ENCODE measurements at places on chromosomes 11 and 22. TPM values are rescaled to one million over a fixed set of nuclear protein-coding genes. Genes with fewer than 3 reads are reported as not detected.

GRCh38 chr11:93225662-93226061 lies 27.9 kb upstream of the SLC36A4 start:
- no peak for DNase-seq

- no peak for DNase-seq
Observed at GRCh38 chr11:77981346-77981947, 13.0 kb downstream of the INTS4 start.

DNA sequence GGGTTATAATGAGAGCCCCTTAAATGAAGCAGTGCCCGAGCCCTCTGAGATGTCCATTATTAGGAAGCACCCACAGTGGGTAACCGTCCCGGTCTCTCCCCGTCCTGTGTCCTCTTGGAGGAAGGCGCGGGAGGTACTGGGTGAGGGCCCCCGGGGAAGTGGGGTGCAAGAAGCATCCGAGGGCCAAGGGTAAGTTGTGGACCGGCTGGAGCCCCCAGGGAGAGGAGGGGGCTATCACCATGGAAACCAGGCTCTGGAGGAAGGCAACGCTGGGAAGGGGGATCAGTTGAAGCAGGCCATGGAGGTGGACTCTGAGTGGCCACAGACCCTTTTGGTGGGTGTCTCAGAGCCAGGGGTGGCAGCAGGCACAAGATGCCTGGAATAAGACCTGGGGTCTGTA lies 173.6 kb downstream of the ST3GAL4 start:
- DNase-seq = no peak

- DNase-seq = no peak
Observed at GRCh38 chr11:36432093-36432469, 78.0 kb downstream of the TRAF6 start.

GRCh38 chr22:40855979-40856512 lies 393 bp downstream of the ST13 start:
- DNase-seq = peak; percentile 21

DNA sequence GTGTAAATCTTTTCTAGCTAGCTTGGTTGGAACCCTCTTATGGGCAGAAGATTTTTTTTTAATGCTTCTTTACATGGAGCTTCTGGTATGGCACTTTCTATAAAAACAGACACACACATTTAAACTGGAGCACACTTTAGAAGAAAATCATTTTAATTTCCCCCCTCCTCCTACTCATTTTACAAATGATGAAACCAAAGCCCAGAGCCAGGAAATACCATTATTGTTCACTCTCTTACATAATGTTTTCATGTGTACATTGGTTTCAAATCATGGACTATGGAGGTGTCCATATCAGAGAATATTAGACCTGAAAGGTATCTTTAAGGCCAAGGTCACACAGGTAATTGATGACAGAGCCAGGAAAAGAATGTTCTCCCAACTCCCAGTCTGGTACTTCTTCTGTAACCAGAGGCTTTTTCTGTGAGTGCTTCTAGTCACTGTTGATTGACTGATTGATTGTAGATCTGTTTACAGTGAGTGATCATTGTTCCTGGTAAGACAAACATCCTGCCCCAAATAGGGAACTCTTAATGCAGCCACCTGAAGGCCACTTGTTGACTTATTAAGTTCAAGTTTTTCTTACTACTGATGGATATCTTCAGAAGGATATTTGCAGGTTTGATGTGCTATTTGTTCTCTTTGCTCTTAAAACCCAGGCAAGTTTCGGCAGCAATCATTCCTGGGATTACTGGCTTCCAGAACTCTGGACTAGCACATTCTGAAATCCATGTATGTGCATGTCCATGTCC lies 26.8 kb upstream of the ME3 start:
- DNase-seq = no peak

- DNase-seq = no peak
Observed at GRCh38 chr11:2265854-2266585, 4.4 kb downstream of the ASCL2 start.

- no peak for DNase-seq
Observed at GRCh38 chr11:62889484-62890437, 9.1 kb downstream of the SLC3A2 start.

- no peak for DNase-seq
Observed at GRCh38 chr22:46196278-46196677, 46.0 kb downstream of the PPARA start.

DNA sequence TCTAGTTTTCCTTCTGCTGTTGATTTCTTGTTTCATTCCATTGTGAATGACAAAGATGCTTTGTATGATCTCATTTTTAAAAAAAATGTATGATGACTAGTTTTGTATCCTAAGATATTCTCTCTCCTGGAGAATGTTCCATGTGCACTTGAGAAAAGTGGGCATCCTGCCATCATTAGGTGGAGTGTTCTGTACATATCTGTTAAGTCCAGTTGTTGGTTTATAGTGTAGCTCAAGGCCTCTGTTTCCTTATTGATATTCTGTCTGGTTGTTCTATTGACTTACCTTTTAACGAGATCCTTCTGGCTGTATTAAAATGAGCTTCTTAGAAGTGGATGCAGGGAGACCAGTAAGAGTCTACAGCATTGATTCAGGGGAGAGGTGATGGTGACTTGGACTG lies 35.2 kb downstream of the SGSM1 start:
- no peak for DNase-seq

SF3B2 gene
- 173 TPM for total RNA-seq

PRR5 gene
- total RNA-seq = 12.5 TPM

TCP11L1 gene
- 9.6 TPM for total RNA-seq

- DNase-seq = peak; percentile 56
Observed at GRCh38 chr22:31243339-31244045, 31.4 kb downstream of the LIMK2 start.

KRTAP5-7 gene
- not detected for total RNA-seq

DNA sequence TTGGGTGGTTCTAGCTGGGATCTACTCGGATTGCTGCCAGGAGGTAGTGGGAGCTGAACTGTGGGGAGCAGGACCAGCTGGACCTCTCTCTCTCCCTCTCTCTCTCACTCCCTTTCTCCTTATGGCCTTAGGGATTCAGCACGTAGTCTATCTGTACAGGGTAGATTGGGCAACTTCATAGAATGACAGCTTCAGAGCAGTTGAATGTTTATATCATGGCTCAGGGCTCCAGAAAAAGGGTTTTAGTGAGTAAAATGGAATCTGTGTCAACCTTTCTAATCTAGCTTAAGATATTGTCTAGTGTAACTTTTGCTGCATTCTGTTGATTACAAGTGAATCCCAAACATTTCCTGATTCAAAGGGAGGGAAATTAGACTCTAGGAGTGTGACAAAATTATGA lies 127.7 kb upstream of the PDGFD start:
- no peak for DNase-seq

- no peak for DNase-seq
Observed at GRCh38 chr11:102499151-102499550, 31.4 kb downstream of the MMP7 start.

RIMBP3B gene
- 0.17 TPM for total RNA-seq

DNA sequence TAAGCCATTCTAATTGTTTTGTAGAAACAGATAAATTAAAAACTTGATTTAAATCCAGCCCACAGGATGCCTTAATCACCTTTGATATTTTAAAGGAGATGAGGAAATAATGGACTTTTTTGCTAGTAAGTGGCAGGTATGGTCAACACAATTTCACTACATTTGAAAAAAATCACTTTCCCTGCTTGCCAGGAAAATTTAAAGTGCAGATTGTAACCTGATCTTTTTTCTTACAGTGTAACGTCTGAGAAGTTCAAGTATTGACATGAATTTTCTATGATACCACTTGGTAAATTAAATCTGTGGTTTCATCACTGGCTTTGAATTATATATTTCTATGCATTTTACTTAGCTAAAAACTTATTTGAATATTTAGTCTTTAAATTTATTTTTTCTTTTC lies 65.3 kb downstream of the ARHGEF12 start:
- DNase-seq = no peak

GRCh38 chr11:70490208-70490607 lies 91.9 kb downstream of the CTTN start:
- DNase-seq = no peak

GAL3ST1 gene
- 8.2 TPM for total RNA-seq

GALR3 gene
- not detected for total RNA-seq

GRCh38 chr11:38100836-38101462 lies 1502.9 kb upstream of the RAG2 start:
- DNase-seq = no peak

DNA sequence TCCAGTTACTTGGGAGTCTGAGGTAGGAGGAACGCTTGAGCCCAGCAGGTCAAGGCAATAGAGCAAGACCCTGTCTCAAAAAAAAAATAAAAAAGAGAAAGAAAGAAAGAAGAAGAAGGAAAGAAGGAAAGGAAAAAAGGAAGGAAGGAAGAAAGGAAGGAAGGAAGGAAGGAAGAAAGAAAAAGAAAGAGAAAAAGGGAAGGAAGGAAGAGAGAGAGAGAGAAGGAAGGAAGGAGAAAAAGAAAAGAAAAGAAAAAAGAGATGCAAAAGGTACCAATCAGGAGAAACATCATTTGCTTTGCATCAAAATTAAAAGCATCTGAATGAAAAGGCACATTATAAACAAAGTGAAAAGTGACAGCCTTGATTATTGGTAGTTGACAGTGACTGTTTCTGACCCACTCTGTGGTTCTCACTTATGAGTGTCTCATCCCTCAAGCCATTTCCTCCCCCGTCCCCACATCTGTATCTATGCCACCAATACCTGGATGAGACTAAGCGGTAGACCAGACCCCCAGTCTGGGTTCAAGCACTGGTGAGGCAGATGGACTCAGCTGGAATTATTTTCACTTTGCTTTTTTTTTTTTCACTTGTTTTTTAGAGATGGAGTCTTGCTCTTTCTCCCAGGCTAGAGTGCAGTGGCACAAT lies 33.0 kb upstream of the XBP1 start:
- no peak for DNase-seq

DNA sequence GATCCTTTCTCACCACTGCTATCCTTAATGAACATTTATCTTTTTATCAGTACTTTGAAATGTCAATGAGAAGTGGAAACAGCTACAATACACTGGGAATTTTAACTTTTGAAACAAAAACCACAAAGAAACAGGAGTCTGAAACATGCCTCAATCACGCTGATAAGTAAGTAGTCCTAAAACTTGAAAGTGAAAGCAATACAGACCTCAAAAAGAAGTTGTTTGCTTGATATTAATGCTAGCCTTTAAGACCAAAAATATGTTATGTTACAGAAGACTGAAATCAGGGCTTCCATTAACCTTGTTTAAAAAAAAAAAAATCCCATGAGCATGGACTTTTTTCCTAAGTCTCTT lies 21.3 kb downstream of the PHF21A start:
- no peak for DNase-seq

DNA sequence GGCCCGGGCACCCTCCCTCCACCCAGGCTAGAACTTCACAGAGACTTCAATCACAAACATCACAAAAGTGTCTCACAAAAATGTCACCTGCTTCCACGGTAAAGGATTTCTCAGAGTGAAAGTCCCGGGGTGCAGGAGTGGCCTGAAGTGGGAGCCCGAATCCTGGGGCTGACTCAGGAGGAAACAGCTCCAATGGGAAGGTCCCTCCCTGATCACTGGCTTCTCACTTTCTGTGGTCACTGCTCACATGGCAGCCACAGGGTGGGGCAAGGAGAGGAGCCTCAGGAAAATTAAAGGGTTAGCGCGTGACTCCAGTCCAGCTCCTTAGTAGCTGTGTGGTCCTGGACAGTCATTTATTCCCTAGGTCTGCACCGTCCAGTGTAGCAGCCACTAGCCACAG lies 564.5 kb upstream of the B3GAT1 start:
- no peak for DNase-seq

- peak; percentile 87 for DNase-seq
Observed at GRCh38 chr11:235997-236773, at the start of gene SIRT3. TSS of gene SIRT3 (minus strand) at chr11:236342. CDS start at chr11:236328, 14 bp downstream.

DNA sequence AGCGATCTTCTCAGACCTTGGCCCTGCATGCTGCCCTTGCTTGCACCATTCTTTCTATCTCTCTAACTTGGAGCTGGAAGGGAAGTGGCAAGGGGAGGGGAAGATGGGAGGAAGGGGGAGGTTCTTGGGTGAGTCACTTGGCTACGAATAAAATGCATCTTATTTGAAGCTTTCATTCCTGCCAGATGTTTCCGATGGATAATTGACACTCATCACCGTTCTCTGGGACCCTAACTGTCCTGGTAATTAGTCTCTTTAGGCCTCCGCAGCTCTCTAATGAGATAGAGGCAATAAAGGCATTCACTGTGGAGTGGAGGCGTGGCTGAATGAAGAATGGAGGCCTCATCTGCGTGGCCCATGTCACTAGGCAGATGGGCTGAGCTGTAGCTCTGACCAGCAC lies 960.1 kb downstream of the NTM start:
- DNase-seq = no peak

DNA sequence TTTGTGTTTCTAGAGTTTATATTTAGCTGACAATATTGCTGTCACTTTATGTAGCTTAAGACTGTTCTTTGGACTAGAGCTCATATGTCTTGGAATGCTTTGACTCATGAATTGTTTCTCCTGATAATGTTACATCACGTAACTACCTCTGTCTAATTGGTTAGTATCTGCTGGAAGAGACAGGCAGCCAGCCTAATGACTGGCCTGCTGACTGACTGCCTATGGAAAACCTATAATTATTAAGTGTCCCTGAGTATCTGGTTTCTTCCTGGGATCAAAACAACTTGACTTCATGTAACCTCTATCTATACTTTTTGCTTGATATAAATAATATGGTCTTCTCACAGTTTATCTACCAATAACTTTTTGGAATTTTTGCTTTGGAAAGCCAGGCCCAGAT lies 9.4 kb downstream of the SOX6 start:
- no peak for DNase-seq

GRCh38 chr11:8356216-8356615 lies 92.5 kb upstream of the LMO1 start:
- no peak for DNase-seq

VWA5A gene
- total RNA-seq = 1.9 TPM

NFAM1 gene
- total RNA-seq = 0.39 TPM

SLC7A4 gene
- 0.14 TPM for total RNA-seq

GRCh38 chr11:11157185-11157584 lies 195.9 kb downstream of the CSNK2A3 start:
- DNase-seq = peak; percentile 36

DNA sequence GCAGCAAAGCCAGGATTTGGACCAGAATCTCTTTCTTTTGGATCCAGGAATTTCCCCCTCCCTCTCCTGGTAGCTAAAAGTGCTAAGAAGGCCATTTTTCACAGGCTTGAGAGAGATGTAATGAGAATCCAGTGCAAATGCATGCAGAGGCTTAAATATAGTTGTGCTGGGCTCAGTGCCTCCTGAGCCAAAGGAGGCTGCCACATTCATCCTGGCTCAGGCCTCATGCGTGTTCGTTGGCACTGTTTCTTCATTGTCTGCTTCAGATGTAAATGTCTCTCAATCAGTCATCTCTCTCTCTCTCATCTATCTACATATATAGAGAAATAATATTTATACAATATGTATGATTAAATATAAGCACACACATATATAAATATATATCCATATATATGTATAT lies 83.6 kb downstream of the INSC start:
- no peak for DNase-seq
